HT1080 (cell line): ENCODE measurements at places on chromosomes 3 and 15. TPM values are rescaled to one million over a fixed set of nuclear protein-coding genes. Genes with fewer than 3 reads are reported as not detected.

GRCh38 chr3:50537421-50538129 is 30.0 kb downstream of the C3orf18 start:
- DNase-seq, result no peak

- DNase-seq, result no peak
Measured at GRCh38 chr3:77040926-77041722, 1.2 kb downstream of the ROBO2 start.

DNA sequence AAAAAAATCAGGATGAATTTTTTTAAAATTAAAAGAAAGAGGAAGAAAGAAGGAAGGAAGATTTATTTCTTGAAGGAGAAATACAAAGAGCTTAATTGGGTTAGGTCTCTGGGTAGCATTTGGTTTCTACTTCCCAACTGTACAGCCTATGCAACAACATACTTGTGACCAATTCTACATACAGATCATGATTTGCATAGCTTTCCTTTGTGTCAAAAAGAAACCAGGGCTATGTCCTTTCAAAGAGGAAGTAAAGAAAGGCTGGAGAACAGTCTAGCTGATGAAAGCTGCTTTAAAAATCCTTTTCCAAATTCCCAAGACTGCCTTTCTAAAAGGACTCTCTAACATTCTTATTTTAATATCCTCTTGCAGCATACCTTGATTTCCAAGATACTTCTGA is 6.1 kb upstream of the HGD start:
- DNase-seq, result no peak

GRCh38 chr15:55319537-55320237 is 665 bp downstream of the PIGB start:
- no peak for DNase-seq

GRCh38 chr3:22569570-22569969 is 633.6 kb upstream of the UBE2E2 start:
- no peak for DNase-seq

The FBLN2 gene
- 0.03 and 0.05 TPM in 2 replicates for total RNA-seq

The BTLA gene
- total RNA-seq, result not detected in 2 replicates

The NAALADL2 gene
- 0.63 TPM in 2 replicates for total RNA-seq

The CD86 gene
- total RNA-seq, result not detected in 2 replicates

The HIGD2B gene
- total RNA-seq, result not detected in 2 replicates

The FBXO40 gene
- total RNA-seq, result 0.03 and 0.05 TPM in 2 replicates
